ENCODE measurements at places on chromosomes 16 and 17. TPM values are rescaled to one million over a fixed set of nuclear protein-coding genes. Genes with fewer than 3 reads are reported as not detected.

The TBC1D3D gene
- 0.80 TPM for total RNA-seq

The HOXB2 gene
- total RNA-seq, result 38.1 TPM

The CRYBA1 gene
- not detected for total RNA-seq

The RPL38 gene
- 889 TPM for total RNA-seq

The C16orf90 gene
- not detected for total RNA-seq

The KCNJ18 gene
- not detected for total RNA-seq

The MYH8 gene
- not detected for total RNA-seq

The GAST gene
- total RNA-seq, result not detected

The PRR35 gene
- 0.10 TPM for total RNA-seq

The ZACN gene
- total RNA-seq, result not detected

The TEX19 gene
- 0.10 TPM for total RNA-seq

The ST6GALNAC1 gene
- total RNA-seq, result 1.1 TPM

The PRSS21 gene
- total RNA-seq, result 6.5 TPM

The AGRP gene
- not detected for total RNA-seq

The USP43 gene
- 0.12 TPM for total RNA-seq

The CCR7 gene
- 171 TPM for total RNA-seq

The NATD1 gene
- total RNA-seq, result 3.8 TPM

The CPPED1 gene
- total RNA-seq, result 20.7 TPM

The FGF11 gene
- total RNA-seq, result 15.4 TPM

The SULT1A4 gene
- 2.8 TPM for total RNA-seq

The NPB gene
- total RNA-seq, result 0.32 TPM

The GNG13 gene
- total RNA-seq, result not detected

The MEFV gene
- not detected for total RNA-seq

The KRTAP2-1 gene
- total RNA-seq, result not detected

The GSG1L2 gene
- total RNA-seq, result not detected

The KIF18B gene
- 55.2 TPM for total RNA-seq

The NOG gene
- total RNA-seq, result not detected

The MYH1 gene
- total RNA-seq, result not detected

The RPA1 gene
- 281 TPM for total RNA-seq

The KIF1C gene
- total RNA-seq, result 56.7 TPM

The P4HB gene
- 588 TPM for total RNA-seq

The GPR139 gene
- not detected for total RNA-seq

The CDR2L gene
- 0.20 TPM for total RNA-seq

The TNFSF12 gene
- total RNA-seq, result 96.4 TPM

The RUNDC1 gene
- 17.8 TPM for total RNA-seq

The HASPIN gene
- total RNA-seq, result 26.9 TPM

The MRPL27 gene
- 68.5 TPM for total RNA-seq

The TBC1D28 gene
- total RNA-seq, result not detected

The HEATR9 gene
- 0.56 TPM for total RNA-seq

The ITGA3 gene
- 23.7 TPM for total RNA-seq

The IKZF3 gene
- 36.1 TPM for total RNA-seq

The APOH gene
- total RNA-seq, result not detected

The NOD2 gene
- total RNA-seq, result 9.4 TPM

The PGAP3 gene
- total RNA-seq, result 22.1 TPM

The KRTAP2-3 gene
- not detected for total RNA-seq

The RDM1 gene
- total RNA-seq, result 6.3 TPM

The EFCAB3 gene
- not detected for total RNA-seq

The SLC4A1 gene
- not detected for total RNA-seq

The PSMC3IP gene
- total RNA-seq, result 17.3 TPM

The GRB7 gene
- 0.86 TPM for total RNA-seq

The GUCY2D gene
- not detected for total RNA-seq

The TBX21 gene
- total RNA-seq, result 49.2 TPM

The C17orf50 gene
- not detected for total RNA-seq

The KRTAP1-1 gene
- total RNA-seq, result not detected

The KLHL36 gene
- 59.8 TPM for total RNA-seq

The NACA2 gene
- 0.37 TPM for total RNA-seq

The LRRC45 gene
- total RNA-seq, result 33.2 TPM

The KRTAP9-8 gene
- total RNA-seq, result not detected

The SOX8 gene
- total RNA-seq, result 0.17 TPM

The SMIM36 gene
- total RNA-seq, result not detected

Measured in T-helper 1 cell treated with Interleukin-12 subunit alpha and Interleukin-12 subunit beta and Interleukin-4 antibody, amounts not matched to agents 30 ng/mL and 1 ng/mL, for 36 hours (primary cell).